Hair follicular keratinocyte (primary cell): ENCODE measurements at places on chromosomes 5 and 9. TPM values are rescaled to one million over a fixed set of nuclear protein-coding genes. Genes with fewer than 3 reads are reported as not detected.

The SPINK4 gene
- total RNA-seq: not detected in 2 replicates

The ADAMTS16 gene
- not detected in 2 replicates for total RNA-seq

The ADRB2 gene
- total RNA-seq: 10.6 and 11.9 TPM in 2 replicates

The FIBCD1 gene
- 0.08 and 1.1 TPM in 2 replicates for total RNA-seq

The PCDHB5 gene
- total RNA-seq: not detected in 2 replicates

The LECT2 gene
- not detected in 2 replicates for total RNA-seq

The TAF1L gene
- not detected in 2 replicates for total RNA-seq

The MRPS30 gene
- 63.9 and 67.4 TPM in 2 replicates for total RNA-seq

The ENTPD2 gene
- 0.11 and 0.39 TPM in 2 replicates for total RNA-seq

The DOCK8 gene
- 0.08 and 2.7 TPM in 2 replicates for total RNA-seq

The BTNL9 gene
- not detected in 2 replicates for total RNA-seq

The NDST1 gene
- 52.8 and 73.5 TPM in 2 replicates for total RNA-seq

The HMGXB3 gene
- total RNA-seq: 37.6 and 43.0 TPM in 2 replicates

The CDO1 gene
- not detected in 2 replicates for total RNA-seq

The PHF24 gene
- 0.27 and 0.62 TPM in 2 replicates for total RNA-seq

The PCA3 gene
- total RNA-seq: not detected in 2 replicates

The SKIC3 gene
- total RNA-seq: 39.0 and 46.8 TPM in 2 replicates

The MEGF10 gene
- total RNA-seq: 0.08 TPM in 1 of 2 replicates, not detected in the other

The F2RL1 gene
- total RNA-seq: 47.1 and 69.0 TPM in 2 replicates

The IGFBPL1 gene
- total RNA-seq: not detected in 2 replicates

The SLC6A19 gene
- total RNA-seq: not detected in 2 replicates

The CHSY3 gene
- total RNA-seq: 0.15 and 0.62 TPM in 2 replicates

The SIT1 gene
- total RNA-seq: not detected in 2 replicates

The FOXD4L5 gene
- total RNA-seq: not detected in 2 replicates

The NKD2 gene
- total RNA-seq: 0.47 TPM in 1 of 2 replicates, not detected in the other

The GPRIN1 gene
- 8.7 and 11.0 TPM in 2 replicates for total RNA-seq

The IFNA21 gene
- not detected in 2 replicates for total RNA-seq

The STXBP1 gene
- 31.7 and 46.0 TPM in 2 replicates for total RNA-seq

The EMB gene
- 28.4 and 46.5 TPM in 2 replicates for total RNA-seq

The CAVIN4 gene
- total RNA-seq: under 0.01 and 0.08 TPM in 2 replicates

The EXOSC2 gene
- 22.0 and 42.1 TPM in 2 replicates for total RNA-seq

The EEIG1 gene
- 2.6 and 2.7 TPM in 2 replicates for total RNA-seq
